ENCODE measurements at places on chromosomes 7 and 10.
A peak's percentile ranks its signal among the peaks of the same experiment; 100 is the strongest.

- no peak for DNase-seq
These were observed 116.5 kb upstream of the PRPS1L1 start for GRCh38 chr7:18144166-18144565.

DNA sequence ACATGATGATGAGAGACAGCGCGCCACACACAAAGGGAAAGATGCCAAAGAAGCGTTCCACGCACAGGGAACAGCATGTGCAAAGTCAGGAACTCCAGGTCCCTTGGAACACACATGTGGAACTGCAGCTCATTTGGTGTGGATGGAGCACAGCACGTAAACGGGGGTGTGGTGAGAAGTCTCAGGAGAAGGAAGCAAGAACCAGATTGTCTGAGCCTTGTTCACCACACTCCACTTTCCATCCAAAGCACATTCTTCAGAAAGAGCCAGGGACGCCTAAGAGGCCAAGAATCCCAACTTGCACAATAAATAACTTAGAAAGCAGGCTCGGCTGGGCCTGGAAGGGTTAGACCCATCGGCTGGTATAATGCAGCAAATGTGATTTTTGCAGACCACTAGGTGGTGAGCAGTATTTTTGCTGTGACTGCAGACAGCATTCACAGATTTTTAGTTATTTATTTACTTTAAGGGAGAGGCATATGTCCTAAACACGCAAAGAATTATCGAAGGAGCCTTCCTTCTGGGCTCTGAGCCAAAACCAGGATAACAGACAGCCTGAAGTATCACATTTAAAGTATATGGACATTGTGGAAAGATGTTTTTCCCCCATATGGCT lies 27.9 kb upstream of the ASCC1 start:
- DNase-seq: no peak

DNA sequence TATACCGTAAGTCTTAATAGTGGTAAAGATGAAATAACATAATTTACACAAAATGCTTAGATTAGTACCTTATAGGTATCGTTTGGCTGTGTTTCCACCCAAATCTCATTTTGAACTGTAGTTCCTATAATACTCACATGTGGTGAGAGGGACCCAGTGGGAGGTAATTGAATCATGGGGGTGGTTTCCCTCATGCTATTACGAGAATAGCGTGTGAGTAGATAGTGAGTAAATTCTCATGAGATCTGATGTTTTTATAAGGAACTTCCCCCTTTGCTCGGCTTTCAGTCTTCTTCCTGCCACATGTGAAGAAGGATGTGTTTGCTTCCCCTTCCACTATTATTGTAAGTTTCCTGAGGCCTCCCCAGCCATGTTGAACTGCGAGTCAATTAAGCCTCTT lies 426.3 kb upstream of the POT1 start:
- DNase-seq: no peak

DNA sequence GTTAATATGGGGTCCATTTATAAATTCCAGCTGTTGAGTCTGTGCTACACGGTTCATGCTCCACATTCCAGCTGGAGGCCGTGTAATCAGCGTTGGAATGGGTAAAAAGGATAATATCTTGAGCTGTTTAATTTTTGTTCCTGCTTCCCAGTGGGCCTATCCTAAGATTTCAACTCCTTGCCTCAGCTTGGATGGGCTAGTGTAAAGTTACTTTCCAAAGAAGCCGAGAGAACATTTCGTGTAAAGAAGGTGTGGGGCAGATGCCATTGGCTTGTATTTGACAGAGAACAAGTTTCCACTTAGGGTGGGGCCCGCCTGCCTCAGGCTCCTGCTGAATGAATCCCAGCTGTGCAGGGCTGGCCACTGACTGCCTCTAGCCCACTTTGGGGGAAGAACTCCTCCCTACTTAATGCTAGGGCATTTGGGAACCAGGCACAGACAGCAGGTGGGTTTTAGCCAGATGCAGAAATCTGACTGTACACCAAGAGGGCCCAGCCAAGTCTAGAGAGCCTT lies 125.9 kb upstream of the LYZL2 start:
- DNase-seq: no peak

DNA sequence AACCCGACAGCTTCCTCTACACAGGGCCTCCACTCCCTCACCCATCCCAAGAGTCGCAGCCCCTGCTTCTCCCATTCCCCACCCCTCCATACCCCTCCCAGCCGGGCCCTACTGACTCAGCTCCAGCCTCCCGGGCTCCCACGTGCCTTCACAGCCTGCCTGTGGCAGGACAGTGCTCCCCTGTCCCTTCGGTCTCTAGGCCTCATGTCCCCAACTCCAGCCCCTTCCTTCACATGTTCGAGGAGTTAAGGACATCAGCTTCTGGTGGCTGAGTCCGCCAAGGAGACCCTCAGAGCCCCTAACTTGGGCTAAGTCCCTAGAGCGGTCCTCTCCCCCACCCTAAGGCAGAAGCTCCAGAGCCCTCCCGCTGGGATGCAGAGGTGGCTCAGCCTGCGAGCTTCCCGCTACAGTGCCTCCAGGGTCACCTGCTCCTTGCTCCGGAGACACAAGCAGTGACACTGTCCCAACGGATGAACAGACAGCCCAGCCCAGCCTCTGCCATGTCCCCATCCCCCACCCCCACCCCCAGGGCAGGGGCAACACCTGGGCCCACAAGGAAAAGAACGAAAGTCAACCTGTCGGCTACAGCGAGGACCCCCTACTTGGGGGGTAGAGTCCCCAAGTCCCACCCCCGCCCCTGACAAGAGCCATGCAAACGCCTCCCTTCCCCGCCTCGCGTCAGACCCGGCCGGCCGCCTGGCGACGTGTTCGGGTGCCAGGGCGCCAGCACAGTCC lies 716 bp downstream of the SMARCD3 start:
- DNase-seq: no peak

DNA sequence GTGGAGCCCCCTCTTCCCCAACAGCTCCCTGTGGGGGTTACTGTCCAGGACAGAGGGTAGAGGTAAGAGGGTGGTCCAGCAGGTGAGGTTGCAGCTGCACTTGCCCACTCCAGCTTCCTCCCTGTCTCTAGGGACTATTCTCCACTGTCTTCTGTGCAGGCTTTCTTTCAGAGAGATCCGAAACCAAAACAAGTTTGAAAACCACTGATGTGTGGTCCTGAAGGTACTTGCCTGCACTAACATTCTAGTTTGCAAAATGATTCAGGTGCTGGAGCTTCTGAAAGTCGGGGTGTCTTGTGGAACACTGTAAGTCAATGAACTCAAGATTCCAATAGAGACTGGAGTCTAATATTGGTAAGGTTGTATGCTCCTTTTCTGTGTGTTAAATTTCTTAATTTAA lies 63.1 kb downstream of the BLNK start:
- DNase-seq: peak; percentile 89

DNA sequence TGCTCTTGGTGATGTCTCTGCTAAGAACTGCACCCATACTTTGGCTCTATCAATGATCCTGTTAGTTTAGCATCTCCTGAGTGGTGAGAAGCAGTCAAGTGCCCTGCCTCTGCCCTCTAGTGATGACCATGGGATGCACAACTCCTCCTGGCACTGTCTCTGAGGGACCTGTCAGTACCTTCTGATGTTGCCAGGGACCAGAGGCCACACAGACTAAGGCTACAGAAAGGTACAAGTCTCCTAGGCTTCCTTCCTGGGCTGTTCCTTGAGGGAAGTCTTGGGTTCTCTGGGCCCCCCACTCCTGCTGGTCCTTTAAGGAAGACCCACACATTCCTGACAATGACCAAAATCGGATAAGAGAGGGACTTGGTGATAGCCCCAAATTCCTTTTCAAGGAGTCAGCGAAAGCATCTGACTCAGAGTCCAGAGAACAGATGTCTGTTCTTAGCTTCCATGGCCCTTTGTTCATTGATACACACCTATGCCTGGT lies 15.3 kb downstream of the NKX2-3 start:
- peak; percentile 32 for DNase-seq

DNA sequence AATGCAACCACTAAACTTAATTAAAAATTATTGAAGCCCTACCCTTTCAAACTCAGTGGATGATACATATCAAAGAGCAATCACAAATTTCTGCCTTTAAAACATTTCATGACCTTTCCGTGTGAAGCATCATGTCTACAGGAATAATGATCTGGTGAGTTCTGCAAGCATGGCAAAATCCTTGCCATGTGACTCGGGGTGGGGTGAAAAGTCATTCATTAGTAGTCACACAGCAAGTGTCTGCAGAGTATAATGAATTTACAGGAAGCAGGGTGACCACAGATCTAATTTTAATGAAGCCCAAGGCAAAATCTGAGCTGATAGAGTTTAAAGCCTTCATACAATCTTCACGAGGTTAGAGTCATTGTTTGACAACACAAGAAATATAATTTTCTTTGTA lies 351.9 kb downstream of the THSD7A start:
- no peak for DNase-seq

- DNase-seq: peak; percentile 35
These were observed 3.8 kb upstream of the IL6 start for GRCh38 chr7:22723181-22723601.

GRCh38 chr10:49325131-49325915 lies 26.4 kb downstream of the C10orf71 start:
- no peak for DNase-seq

GRCh38 chr10:95261926-95262325 lies 28.9 kb downstream of the PDLIM1 start:
- no peak for DNase-seq

DNA sequence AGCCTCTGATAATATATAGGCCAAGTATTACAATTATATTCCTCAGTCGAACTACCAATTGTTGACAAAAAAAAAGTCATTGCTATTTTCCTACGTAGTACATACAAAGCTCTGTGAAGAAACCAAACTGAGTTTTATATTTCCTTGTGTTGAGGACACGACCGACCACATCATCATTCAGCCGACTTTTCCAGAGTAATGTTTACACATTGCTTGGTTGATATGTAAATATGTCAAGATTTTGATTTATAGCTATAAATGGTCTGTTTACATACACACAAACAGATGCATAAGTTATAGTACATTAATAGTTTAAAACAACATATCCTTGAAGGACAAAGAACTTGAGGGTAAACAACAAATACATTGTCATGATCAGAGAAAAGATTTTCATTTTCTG lies 121.5 kb downstream of the CRPPA start:
- DNase-seq: no peak

- no peak for DNase-seq
These were observed 2.6 kb upstream of the TBX20 start for GRCh38 chr7:35256256-35257175.

DNA sequence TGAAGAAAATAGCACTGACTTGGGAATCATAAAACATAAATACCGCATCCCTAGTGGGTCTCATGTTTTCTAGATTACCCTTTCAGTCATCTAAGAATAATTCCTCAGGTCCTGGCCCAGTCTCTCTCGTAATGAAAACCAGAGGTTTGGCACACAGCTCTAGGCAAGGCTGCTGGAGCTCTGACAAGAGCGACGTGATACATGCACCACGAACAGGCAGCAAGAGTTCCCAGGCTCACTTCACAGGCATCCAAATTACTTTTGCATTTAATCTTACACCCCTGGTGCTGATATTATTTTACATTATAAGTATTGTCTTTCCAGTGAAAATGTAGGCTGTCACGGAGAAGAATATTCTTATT lies 105.2 kb downstream of the THSD7A start:
- DNase-seq: no peak

DNA sequence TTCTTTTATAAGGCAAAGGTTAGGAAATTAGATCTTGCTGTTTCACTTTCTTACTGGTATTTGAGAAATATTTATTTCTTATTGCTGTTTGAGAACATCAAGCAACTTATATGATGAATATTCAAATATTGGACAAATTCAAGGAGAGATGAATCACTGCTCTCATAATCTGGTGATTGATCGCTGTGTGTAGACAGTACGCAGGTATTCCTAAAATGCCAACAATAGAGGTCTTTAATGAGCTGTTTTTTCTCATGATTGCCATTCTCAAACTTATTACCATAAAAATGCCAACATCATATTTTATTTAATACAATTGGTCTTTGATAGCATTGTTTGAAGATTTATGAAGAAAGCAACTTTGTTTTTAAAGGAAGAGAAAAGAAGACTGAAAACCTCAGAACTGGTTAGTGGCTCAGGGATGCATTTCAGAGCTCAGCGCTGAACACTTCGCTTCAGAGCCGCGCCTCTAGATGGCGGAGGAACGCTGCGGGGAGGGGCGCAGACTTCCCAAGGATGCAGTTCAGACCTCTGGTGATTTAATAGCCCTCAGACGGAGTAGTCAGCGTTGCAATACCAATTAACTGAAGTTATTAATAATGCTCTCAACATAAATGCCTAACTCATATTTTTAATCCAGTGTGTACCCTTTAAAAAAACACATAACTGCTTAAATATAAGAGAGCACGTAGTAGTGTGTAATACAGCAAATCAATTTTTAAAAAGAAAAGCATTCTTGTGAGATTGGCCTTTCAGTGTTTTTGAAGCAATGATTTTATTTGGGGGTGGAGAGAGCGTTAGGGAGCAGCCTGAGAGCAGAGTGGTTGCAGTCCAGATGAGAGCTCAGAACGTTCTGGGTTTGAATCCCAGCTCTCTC lies 38.5 kb upstream of the STEAP4 start:
- DNase-seq: no peak

DNA sequence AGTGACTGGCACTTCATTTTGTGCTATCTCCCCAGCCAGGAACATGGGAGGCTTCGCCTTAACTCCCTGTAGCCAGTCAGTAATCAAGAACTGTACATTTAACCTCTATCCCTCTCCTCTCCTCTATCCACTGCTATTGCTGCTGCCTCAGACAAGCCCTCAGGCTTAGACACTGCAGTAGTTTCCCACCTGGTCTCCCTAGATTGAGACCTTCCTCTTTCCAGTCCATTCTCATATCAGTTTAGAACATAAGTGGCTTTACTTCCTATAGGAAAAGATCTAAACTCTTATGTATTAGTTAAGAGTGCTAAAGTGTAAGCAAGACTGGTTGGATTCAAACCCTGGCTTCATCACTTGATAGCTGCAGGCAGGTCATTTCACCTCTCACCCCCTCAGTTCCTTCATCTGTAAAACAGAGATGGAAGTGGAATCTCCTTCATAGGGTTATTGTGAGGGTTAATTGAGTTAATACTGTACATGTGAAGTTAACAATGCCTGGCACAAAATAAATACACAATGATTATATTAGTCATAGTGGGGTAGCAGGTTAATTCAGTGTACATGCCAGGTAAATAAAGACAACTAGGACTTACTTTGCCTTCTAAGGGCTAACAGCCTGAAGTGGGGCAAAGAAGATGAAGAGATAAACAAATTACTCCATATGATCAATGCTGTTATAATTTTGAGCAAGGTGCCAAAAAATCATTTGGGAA lies 76.1 kb downstream of the ZNF277 start:
- DNase-seq: no peak

GRCh38 chr7:40612298-40612697 lies 477.5 kb downstream of the SUGCT start:
- DNase-seq: no peak

DNA sequence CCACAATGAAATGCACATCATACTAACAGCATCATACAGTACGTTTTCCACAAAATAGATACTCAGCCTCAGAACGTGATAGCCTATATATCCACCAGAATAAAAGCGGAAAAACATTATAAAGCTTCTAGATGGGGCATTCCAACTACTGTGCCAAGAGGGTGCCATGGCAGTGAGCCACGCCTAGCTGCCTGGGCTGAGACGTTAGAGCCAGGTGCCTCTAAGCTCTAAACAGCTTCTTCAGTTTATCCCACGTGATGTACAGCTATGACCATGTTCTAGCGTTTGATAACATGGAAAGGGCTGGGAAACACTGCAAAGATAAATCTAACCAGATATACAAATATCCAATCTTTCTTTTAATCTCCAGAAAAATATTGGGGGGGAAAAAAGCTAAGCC lies 17.8 kb downstream of the USP6NL start:
- no peak for DNase-seq

GRCh38 chr10:103083266-103083976 lies 109.7 kb downstream of the NT5C2 start:
- DNase-seq: no peak

GRCh38 chr10:11162828-11163599 lies 145.3 kb downstream of the CELF2 start:
- DNase-seq: peak; percentile 95
